ENCODE measurements at places on chromosomes 3 and 15. TPM values are rescaled to one million over a fixed set of nuclear protein-coding genes. Genes with fewer than 3 reads are reported as not detected.

THAP10 gene
- polyA plus RNA-seq: 6.5 TPM

TMEM39A gene
- 67.6 TPM for polyA plus RNA-seq

HYPK gene
- 11.7 TPM for polyA plus RNA-seq

- no peak for DNase-seq
These were observed 83.9 kb downstream of the IL20RB start for GRCh38 chr3:137041686-137042085.

DNA sequence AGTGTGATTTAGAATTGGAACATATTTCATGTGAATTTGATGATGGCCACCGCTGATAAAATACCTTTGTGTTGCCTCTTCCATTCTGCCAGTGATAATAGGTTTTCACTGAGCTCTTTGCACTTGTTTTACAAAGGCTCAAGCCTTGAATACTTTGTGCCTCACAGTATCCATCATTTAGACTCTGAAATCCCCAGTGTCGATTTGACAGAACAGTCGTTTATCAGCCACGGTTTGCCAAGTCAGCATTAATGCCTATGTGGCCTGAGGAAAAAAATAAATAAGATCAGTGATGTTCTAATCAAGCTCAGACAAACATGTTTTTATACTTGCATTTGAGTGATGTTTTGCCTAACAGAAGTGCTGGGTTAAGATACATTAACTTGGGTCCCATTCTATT lies 399.1 kb downstream of the RBMS3 start:
- no peak for DNase-seq

DNA sequence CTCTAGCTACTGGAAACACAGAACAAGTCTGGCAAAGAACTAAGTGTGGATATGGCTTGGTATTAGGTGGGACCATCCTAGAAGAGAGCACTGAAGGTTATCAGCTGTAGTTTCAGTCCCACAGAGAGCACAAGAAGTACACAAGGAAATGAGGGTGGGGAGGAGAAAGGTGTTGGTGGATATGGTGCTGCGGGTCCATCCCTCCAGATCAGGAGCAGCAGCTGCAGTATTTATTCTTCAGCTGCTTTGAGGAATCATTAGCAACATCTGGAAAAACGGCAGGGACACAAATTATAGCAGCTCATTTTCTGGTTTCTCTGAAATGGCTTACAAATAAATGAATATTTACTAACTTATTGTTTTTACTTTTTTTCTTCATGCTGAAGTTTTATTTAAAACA lies 29.0 kb downstream of the CD80 start:
- peak; percentile 81 for DNase-seq

DNA sequence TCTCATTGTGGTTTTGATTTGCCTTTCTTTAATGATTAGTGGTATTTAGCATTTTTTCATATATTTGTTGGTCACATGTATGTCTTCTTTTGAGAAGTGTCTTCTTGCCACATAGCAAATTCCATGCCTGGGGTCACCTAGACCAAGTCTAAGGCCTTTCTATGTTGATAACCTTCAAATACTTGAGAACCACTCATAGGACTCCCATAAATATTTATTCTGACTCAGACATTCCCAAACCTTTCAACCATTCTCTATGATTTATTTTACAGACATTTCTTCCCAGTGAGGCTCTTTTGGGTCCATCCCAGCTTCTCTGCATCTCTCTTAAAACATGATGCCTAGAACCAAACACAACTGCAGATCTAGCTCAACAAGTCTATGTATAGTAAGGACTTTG lies 69.2 kb downstream of the ATP8B4 start:
- DNase-seq: no peak

- DNase-seq: no peak
These were observed 408 bp downstream of the NICN1 start for GRCh38 chr3:49428752-49429080.

All from left lung (tissue), 14 donors.